Hair follicle dermal papilla cell (primary cell): ENCODE measurements at places on chromosomes 4 and X. TPM values are rescaled to one million over a fixed set of nuclear protein-coding genes. Genes with fewer than 3 reads are reported as not detected.

GAK gene
- 64.0 and 67.3 TPM in 2 replicates for total RNA-seq

DDIT4L gene
- 7.2 and 8.3 TPM in 2 replicates for total RNA-seq

SLC39A8 gene
- 31.9 and 86.6 TPM in 2 replicates for total RNA-seq

GATA1 gene
- not detected in 2 replicates for total RNA-seq

GPRASP1 gene
- total RNA-seq: 3.4 and 4.4 TPM in 2 replicates

TRIM75 gene
- not detected in 2 replicates for total RNA-seq

ZCCHC12 gene
- not detected in 2 replicates for total RNA-seq

ENPEP gene
- total RNA-seq: 0.12 and 1.1 TPM in 2 replicates

SPANXA1 gene
- not detected in 2 replicates for total RNA-seq

NLGN3 gene
- 0.24 and 0.49 TPM in 2 replicates for total RNA-seq

IGFBP7 gene
- 293 and 375 TPM in 2 replicates for total RNA-seq

TMEM271 gene
- not detected in 2 replicates for total RNA-seq

CLCN4 gene
- total RNA-seq: 5.0 and 5.7 TPM in 2 replicates

ATOH1 gene
- not detected in 2 replicates for total RNA-seq

TIGD4 gene
- 0.12 and 0.16 TPM in 2 replicates for total RNA-seq

STOX2 gene
- total RNA-seq: 0.49 and 0.81 TPM in 2 replicates

ADH7 gene
- 0.24 and 2.1 TPM in 2 replicates for total RNA-seq
